ENCODE measurements at places on chromosomes 1 and 21. TPM values are rescaled to one million over a fixed set of nuclear protein-coding genes. Genes with fewer than 3 reads are reported as not detected.

- H3K4me1 ChIP-seq: no peaks in the 10 kb centered on the region
- H3K4me3 ChIP-seq: no peak overlapping the region
- peaks cover 3% of the 10 kb centered on the region for H3K27me3 ChIP-seq
- H3K27ac ChIP-seq: no peak overlapping the region
- H3K36me3 ChIP-seq: no peaks in the 10 kb centered on the region
- DNase-seq: no peak
These were observed 29.2 kb upstream of the PDE9A start for GRCh38 chr21:42624095-42624790.

DNA sequence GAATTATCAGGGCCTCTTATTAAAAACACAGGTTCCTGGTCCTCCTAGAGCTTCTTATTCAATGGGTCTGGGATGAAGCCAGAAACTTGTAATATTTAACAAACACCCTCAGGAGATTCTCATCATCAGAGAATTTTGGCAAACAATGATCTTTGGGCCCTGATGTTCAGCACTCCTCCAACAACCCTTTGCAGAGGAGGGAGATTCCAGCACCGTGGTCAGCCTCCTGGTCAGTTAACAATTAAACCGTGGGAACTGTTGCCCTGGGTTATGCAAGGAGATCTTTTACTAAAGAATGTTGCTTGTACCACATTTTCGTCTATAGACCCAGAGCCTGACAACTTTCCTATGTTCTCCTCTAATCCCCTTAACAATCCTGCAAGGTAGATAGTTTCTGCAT, 294.4 kb downstream of the PLPP3 start:
- H3K27me3 ChIP-seq: no peaks in the 10 kb centered on the region
- no peak overlapping the region for H3K4me3 ChIP-seq
- DNase-seq: no peak
- H3K27ac ChIP-seq: no peak overlapping the region

- H3K27ac ChIP-seq: no peak overlapping the region
- H3K36me3 ChIP-seq: no peaks in the 10 kb centered on the region
- no peak for DNase-seq
- no peak overlapping the region for H3K4me3 ChIP-seq
These were observed 4.1 kb downstream of the ATP2B4 start for GRCh38 chr1:203630697-203631096.

GRCh38 chr1:99788896-99789295, 22.5 kb upstream of the FRRS1 start:
- no peaks in the 10 kb centered on the region for H3K36me3 ChIP-seq
- DNase-seq: no peak
- H3K27ac ChIP-seq: no peak overlapping the region
- H3K4me1 ChIP-seq: no peaks in the 10 kb centered on the region

- H3K4me1 ChIP-seq: no peaks in the 10 kb centered on the region
- peaks cover 94% of the 10 kb centered on the region for H3K36me3 ChIP-seq
- no peak overlapping the region for H3K4me3 ChIP-seq
- DNase-seq: no peak
- H3K27ac ChIP-seq: no peak overlapping the region
These were observed 28.1 kb downstream of the MDM4 start for GRCh38 chr1:204544321-204544720.

DNA sequence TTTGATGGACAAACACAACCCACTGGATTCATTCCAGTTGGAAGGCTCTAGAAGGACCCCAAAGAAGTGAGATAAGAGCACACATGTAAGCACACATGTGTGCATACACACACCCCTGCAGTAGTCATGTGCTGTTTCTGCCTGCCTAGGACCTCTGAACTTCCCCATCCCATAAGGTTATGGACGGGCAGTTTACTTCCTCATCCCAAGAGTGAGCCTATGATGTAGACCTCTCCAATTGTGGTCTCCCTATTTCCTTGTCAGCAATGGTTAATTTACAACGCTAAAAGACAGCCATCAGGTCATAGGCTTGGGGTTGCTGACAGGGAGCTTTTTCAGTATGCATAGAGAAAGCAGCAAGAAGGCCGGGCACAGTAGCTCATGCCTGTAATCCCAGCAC, 15.4 kb upstream of the ADAR start:
- no peak overlapping the region for H3K4me3 ChIP-seq
- no peak for DNase-seq
- H3K36me3 ChIP-seq: 0 out of 2 replicates have a peak, but pooled peaks cover 4% of the 10 kb centered on the region
- peak overlapping the region; percentile 84 for H3K27ac ChIP-seq

- no peak overlapping the region for H3K4me3 ChIP-seq
- no peaks in the 10 kb centered on the region for H3K36me3 ChIP-seq
- H3K27me3 ChIP-seq: no peaks in the 10 kb centered on the region
- H3K4me1 ChIP-seq: no peaks in the 10 kb centered on the region
These were observed 173.9 kb upstream of the DUSP10 start for GRCh38 chr1:221915764-221916163.

DNA sequence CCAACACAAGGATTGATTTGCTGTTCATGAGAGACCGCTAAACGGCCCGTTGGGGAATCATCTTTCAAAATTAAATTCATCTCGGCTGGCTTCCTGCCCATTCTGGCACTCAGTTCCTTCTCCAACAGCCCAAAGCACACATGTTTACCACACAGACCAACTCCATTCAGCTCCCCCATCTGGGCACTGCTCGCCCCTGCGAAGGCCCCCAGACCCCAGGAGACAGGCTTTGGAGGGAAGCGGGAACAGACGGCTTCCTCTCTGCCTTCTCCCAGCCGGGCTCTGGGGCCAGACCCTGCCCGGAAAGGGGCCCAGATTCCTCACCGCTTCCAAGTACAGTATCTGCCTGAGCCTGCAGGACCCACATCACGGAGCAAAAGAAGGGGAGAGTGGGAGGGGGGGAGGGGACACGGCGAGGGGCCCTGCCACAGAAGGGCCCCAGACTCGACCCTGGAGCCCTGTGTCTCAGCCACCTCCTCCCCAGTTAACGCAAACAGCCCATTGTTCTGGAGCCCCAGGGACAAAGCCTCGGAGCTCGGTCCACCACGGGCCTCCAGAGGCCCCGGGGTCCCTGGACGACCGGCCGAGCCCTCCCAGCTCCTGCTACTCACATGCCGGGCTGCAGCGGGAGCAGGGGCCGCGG, 660 bp downstream of the MEGF6 start:
- H3K27me3 ChIP-seq: peaks cover 44% of the 10 kb centered on the region
- no peak for DNase-seq
- H3K4me1 ChIP-seq: peaks cover 18% of the 10 kb centered on the region
- H3K36me3 ChIP-seq: no peaks in the 10 kb centered on the region
- H3K27ac ChIP-seq: no peak overlapping the region

DNA sequence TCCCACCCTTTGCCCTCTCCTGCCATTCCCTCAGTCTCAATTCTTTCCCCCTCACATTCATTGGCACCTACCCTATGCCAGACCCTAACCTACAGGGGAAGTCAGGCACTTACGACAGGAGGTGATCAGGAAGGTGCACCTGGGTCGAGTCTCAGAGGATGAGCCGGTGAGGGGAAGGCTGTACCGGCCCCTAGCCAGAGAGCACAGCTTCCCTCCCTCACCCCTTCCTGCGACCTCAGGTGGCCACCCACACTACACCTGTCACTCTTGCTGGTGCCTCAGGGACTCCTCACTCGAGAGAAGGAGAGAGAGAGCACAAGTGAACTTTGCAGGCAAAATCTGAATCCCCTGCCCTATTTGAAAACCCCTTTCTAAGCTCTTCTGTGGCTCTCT, 1.7 kb upstream of the MYOM3 start:
- H3K4me1 ChIP-seq: no peaks in the 10 kb centered on the region
- H3K36me3 ChIP-seq: no peaks in the 10 kb centered on the region
- H3K4me3 ChIP-seq: no peak overlapping the region
- peaks cover 34% of the 10 kb centered on the region for H3K27me3 ChIP-seq
- H3K27ac ChIP-seq: no peak overlapping the region

GRCh38 chr1:29201595-29202051, 19.9 kb upstream of the SRSF4 start:
- peak; percentile 30 for DNase-seq
- peak overlapping the region; percentile 83 for H3K27ac ChIP-seq
- peaks cover 23% of the 10 kb centered on the region for H3K36me3 ChIP-seq

TSPAN1 gene
- total RNA-seq: not detected

PGLYRP3 gene
- total RNA-seq: not detected

SYCP1 gene
- total RNA-seq: not detected

Data from SJCRH30 (cell line).